ENCODE measurements at places on chromosomes 16 and 17. TPM values are rescaled to one million over a fixed set of nuclear protein-coding genes. Genes with fewer than 3 reads are reported as not detected.

The CCL3 gene
- 7.3 TPM for total RNA-seq

The CDK10 gene
- 17.7 TPM for total RNA-seq

The ZNF385C gene
- 0.52 TPM for total RNA-seq

The CYGB gene
- 8.9 TPM for total RNA-seq

The KCNJ12 gene
- total RNA-seq: 14.6 TPM

The KIF2B gene
- total RNA-seq: not detected

The ACSM5 gene
- 0.52 TPM for total RNA-seq

The AATF gene
- total RNA-seq: 11.5 TPM

The LGALS9 gene
- 3.1 TPM for total RNA-seq

The WNK4 gene
- total RNA-seq: not detected

The GCGR gene
- not detected for total RNA-seq

The TBX4 gene
- total RNA-seq: 8.4 TPM

Measured in skeletal muscle tissue (tissue), 5 donors.